ENCODE measurements at places on chromosomes 5 and 9.

DNA sequence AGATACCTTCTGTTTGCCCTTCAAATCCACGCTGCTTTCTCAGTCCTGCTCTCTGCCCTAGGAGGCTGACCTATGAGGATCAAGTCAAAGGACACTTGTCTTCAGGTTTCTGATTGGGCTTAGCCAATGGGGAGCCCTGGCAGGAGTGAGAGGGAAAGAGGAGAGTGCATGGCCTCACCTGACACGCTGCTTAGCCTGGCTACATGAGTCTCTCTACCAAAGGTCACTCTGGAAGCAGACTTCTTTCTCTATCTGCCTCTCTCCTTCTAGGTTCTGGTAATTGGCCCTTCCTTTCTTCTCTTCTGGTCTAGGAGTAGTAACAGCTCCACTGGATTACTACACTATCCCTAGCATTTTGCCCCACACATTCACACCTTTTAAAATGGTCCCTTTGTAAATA, 13.1 kb downstream of the ARSB start:
- DNase-seq = no peak

GRCh38 chr9:14593406-14593805, 99.8 kb downstream of the ZDHHC21 start:
- no peak for DNase-seq

DNA sequence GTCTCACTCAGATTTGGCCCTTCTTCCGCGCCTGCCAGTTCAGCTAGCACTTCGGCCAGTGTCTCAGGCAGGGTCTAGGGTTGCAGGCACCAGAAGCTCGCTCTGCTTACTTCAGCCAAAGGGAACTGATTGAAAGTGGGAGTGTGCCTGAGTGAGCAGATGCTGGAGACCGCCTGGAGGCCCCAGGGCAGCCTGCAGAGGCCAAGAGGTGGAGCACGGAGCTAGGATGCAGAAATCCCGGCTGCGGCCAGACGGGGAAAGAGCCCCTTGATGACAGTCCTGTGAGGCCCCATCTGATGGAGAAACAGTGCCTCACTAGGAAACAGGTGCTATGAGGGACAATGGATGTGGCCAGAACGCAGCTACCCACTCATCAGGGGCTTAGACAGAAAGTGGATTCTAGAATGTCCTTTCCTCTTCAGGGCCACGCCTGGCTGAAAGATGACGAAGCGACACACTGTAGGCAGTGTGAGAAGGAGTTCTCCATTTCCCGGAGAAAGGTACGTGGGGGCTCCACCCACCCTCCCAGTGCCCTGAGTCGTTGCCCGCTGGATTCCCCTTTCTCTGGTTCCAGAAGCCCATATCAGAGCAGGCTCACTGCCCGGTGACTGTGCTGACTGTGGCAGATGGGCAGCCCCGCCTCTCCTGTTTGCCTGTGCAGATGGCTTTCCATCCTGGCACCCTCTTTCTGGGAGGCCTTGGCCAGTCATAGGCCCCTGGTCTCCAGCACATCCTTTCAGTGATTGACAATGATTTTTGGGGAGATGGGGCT, 16.1 kb downstream of the HNRNPH1 start:
- DNase-seq = no peak

DNA sequence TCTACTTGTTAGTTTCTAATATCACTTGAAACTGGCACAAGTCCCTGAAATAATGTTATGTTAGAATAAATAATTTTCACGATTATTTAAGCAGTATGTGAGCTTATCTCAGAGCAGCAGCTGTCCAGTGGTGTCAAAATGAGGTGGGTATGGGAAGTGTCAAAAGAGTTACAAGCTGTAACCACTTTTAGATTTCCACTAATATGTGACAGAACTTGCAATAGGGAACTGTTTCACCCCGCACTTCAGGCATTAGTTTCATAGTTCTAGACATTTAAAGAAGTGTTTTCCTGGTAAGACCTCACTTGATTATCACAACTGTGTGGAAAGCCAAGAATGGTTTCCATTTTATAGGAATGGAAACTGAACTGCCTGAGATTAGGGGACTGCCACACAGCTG, 2.9 kb upstream of the ISCA1 start:
- DNase-seq = no peak

- no peak for DNase-seq
These were observed 306.9 kb upstream of the NREP start for GRCh38 chr5:112063856-112064255.

DNA sequence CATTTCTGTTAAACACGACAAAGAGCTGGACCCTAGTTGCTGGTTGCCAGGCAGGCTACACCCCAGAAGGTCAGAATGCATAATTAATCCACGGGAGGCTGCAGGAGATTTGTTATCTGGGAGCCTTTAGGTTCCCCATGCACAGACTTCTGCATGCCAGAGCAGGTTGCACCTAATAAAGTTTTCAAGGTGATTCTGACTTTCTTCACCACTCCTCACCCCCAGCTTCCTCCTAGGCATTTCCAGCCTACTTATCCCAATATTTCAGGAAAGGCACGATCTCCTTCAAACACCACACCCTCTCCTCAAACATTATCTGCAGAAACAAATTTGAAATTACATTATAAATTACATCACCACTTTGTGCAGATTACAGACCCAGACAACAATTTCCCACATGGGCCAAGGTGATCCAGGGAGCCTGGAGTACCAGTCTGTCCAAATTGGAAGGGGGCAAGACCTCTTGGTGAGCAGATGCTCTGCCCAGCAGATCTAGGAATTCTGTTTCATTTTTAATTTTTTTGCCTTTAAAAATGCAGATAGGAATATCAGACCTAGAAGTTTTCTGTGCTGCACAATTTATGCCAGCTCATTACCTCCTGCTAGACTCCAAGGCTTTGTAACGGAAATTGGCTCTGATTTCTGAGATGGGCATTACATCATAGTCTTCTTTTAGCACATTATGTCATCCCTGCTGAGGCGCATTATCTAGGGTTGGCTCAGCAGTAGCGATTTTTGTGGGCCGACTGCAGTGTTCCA, 363.4 kb upstream of the SLC30A5 start:
- DNase-seq = peak; percentile 60

GRCh38 chr5:142280066-142281007, 44.5 kb downstream of the SPRY4 start:
- peak; percentile 35 for DNase-seq

DNA sequence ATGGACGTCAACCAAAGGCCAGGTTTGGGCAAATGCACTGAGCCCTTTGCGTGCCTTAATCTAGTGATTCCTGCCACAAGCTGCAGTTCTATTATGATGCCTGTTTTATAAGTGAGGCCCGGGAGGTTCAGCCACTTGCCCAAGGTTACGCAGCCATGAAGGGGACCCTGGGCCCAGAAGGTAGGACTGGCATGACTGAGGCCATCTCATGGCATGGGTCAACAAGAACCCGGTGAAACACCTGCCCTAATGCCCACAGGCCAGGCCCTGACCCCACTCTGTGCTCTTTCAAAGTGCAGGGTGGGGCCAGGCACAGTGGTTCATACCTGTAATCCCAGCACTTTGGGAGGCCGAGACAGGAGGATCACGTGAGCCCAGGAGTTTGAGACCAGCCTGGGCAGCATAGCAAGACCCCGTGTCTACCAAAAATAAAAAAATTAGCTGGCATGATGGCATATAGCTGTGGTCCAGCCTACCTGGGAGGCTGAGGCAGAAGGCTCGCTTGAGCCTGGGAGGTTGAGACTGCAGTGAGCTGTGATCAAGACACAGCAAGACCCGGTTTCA, 8.6 kb downstream of the NINJ1 start:
- no peak for DNase-seq

DNA sequence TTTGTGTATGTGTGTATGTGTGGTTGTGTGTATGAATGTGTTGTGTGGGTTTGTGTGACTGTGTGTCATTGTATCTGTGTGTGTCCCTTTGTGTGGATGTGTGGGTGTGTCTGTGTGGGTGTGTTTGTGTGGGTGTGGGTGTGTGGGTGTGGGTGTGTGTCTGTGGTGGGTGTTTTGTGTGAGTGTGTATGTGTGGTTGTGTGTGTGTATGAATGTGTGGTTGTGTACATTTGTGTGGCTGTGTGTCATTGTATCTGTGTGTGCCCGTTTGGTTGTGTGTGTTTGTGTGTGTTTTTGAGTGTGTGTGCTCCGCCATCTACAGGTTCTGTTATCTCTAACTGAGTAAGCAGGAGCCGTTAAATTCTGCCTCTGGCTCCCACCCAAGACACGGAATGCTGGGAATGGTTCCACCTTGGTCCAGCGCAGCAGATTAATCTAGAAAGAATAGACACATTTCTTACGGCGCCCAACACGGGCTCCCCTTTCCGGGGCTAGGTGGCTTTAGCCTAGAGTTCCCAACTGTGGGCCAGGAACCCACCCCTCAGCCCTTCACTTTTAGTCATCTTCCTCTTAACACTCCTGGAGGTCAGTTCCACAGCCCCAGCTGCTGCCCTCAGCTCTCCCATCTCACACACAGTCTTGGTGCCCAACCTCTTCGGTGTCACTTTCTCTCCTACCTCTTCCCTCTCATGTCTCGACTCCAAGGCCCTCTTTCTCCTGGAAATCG, 197.1 kb downstream of the TTLL11 start:
- no peak for DNase-seq

DNA sequence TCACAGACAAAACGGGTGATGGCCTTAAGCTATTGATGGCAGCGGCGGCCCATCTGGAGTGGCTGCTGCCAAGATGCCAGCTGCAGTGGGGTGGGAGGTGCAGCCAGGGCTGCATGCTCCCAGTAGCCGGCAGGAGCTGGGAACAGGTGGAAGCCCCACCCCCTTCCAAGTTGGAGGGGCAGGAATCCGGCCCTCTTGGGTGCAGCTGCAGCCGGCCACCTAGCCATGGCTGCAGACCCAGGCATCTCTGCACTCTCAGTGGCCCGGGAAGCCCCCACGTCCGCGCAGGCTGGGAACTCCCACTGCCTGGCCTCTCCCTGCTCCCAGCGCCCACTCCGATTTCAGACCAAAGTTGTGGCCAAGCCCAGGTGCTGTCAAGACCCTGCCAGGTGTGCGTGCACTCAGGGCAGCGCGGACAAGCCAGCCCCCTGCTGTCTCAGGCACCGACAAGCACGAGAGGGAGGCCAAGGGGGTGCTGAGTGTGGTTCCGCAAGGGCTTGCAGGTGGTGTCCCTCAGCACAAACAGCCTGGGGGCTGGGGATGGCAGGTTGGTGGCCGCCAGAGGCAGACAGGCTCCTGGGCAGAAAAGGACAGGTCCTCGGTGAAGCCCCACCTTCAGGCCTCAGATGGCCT, 115.1 kb upstream of the TSLP start:
- DNase-seq = no peak

- DNase-seq = no peak
These were observed 48.1 kb upstream of the TDRD7 start for GRCh38 chr9:97363661-97364299.

DNA sequence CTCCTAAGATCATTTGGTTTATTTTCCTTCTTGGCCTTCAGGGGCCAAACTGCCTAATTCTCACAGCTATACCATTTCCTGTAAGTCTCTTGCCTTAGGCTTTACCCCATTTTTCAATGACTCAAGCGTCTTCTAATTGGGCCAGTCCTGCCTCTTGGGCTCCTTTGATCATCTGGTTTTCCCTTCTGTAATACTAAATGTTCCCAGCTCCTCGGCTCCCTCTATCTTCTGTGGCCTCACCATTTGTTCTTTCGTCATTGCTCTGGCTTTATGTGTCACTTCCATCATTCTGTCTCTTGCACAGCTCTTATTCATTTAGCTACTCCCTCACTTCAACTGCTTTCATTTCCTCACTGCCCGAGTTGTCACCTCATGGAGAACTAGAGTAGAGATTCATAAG, 14.5 kb upstream of the SPINK7 start:
- no peak for DNase-seq

GRCh38 chr5:87705876-87706275, 293.1 kb upstream of the CCNH start:
- no peak for DNase-seq

GRCh38 chr9:121196389-121196788, 5.3 kb downstream of the RAB14 start:
- DNase-seq = no peak

GRCh38 chr5:33205727-33206410, 234.9 kb upstream of the TARS1 start:
- DNase-seq = no peak

- no peak for DNase-seq
These were observed 123.6 kb downstream of the SAXO1 start for GRCh38 chr9:18909140-18910018.

DNA sequence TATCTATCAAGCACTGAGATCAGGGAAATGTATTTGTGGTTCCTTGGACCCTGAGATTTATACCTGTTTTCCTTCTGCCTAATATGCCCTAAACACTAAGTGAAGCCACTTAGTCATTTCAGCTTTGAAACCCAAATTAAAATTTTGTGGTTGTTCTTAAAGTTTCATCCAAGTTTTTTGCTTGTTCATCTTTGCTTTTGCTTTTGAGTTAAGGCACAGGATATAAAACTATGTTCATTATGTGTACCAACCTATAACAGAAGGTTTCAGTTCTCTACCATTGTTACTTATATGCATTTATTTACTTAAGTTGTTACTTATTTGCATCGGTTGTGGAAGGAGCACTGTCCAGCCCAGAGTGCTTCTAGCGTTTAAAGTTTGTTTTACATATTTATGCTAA, 382.3 kb downstream of the PTPRD start:
- no peak for DNase-seq

- peak; percentile 83 for DNase-seq
These were observed 549.7 kb downstream of the CSNK1G3 start for GRCh38 chr5:124061663-124062062.

- no peak for DNase-seq
These were observed 26.0 kb upstream of the MAST4 start for GRCh38 chr5:66570201-66570600.

DNA sequence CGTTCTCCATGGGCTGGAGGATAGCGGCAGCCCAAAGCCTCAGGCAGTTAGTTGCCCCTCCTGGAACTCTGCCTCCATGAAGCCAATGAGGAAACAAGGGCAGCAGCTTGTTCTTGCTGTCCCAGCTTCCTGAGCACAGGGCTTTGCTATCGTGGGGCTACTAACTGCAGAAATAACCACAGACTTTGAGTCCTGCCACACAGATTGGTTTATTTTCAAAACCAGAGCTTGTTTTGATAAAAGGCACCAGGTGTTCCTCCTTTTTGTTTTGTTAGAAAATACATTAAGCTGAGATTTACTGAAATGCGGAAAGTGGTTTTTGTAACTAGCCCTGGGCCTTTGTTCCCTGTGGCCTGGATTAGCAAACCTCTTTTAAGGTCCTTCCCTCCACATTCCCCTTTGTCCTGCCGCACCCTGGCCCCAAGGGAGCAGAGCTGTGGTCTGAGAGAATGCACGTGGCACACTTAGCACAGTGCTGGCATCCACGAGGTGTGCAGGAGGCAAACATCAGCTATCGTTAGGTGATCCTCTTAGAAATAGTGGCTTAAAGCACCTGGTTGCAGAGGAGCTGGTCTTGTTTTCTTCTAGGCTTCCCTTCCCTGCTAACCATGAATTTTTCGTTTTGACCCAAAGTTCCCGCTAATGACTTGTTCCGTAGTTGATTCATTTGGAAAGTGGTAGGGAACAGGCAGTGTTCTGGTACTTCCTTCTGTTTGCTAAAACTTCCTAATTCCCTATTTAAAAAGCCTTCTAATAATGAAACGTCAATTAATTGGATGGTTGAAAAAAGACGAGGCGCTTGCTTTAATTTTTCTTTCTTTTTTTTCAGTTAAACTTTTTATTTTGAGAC, 21.5 kb downstream of the MVB12B start:
- no peak for DNase-seq

- no peak for DNase-seq
These were observed 1227.5 kb upstream of the CDH9 start for GRCh38 chr5:28265877-28266276.

All from skeletal muscle cell (primary cell).